ENCODE measurements at places on chromosomes 7 and 10.

GRCh38 chr7:79495544-79496272, 42.2 kb upstream of the MAGI2 start:
- DNase-seq, result no peak

GRCh38 chr10:595473-595872, 94.0 kb downstream of the DIP2C start:
- no peak for DNase-seq

DNA sequence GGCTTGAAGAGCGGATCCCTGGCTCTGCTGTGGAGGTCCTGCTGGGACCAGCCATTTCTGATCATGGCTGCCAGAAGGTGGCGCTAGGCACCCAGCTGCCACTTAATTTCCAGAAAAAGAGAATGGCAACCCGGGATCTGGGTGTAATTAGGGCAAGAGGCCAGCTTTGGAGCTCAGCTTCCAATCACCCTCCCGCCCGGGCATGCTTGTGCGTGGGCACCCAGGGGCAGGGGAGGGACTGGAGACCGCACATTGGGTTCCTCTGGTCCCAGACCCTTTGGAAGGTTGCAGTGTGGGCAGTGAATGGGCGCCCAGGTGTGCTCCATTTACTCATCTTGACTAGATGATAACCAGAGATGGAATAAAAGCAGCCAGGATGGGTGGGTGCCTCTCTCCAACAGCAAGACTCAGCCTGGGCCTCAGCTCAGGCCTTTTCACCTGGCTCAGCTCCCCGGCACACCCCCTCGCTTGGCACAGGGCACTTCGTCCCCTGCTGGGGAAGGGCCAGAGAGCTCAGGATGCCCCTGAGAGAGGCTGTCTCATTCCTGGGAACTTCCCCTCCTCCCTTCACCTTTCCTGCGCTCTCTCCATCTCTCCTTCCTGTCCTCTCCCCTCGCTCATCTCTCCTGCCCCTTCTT, 14.7 kb downstream of the FAM241B start:
- peak; percentile 42 for DNase-seq

DNA sequence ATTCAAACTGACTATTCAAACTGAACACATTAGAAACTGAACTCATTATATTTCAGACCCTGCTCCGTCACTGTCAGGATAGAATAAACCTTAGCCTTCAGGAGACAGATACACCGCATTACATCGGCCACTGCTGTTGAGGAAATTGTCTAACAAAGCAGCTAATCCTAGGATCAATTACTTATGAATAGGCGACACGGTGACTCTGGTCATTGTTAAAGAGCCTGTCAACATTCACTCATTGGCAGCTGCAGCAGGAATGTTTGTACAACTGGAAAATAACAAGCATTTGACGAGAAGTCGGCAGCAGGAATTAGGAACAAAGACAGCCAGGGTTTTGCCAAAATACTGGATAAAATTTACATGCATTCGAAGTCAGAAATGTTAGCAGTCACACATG, 112.0 kb upstream of the MKX start:
- DNase-seq, result no peak

DNA sequence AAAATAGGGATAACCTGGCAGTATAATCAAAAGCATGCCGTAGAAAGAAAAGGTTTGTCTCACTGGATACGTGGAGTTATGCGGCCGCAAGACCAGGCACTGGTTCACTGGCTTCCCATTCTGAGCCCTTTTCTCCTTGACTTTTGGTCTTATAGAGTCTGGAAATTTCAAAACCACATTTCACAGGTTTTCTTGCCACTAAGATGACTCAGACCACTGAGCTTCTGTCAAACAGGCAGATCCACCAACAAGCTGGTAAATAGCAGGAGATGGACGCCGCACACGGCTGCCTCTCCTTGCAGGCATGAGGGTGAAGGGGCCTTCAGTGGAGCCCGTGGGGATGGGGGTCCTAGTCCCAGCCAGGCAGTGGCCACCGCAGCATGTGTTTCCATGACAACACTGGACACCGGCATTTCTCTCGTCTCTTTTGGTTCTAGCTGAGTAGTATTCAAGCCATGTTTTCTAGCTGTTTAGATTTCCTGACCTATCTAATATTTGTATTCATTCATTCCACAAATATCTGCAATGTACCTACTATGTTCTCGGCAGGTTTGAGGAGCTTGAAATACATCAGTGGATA, 55.5 kb downstream of the KLF6 start:
- DNase-seq, result no peak

GRCh38 chr10:118701529-118702323, 53.0 kb downstream of the CACUL1 start:
- DNase-seq, result no peak
